ENCODE measurements at places on chromosomes 12 and 14.

DNA sequence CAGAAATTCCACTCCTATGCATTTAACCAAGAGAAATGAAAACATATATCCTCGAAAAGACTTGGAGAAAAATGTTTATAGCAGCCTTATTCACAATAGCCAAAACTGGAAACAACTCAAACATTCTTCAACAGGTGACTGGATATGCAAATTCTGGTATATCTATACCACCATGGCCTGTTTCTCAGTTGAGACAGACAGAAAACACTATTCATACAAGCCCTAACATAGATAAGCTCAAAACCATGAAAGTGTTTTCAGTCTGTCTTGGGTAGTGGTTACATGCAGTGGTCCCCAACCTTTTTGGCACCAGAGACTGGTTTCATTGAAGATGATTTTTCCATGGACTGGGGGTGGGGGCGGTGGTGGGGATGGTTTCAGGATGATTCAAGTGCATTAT is 83.8 kb downstream of the SRGAP1 start:
- no peak for DNase-seq

DNA sequence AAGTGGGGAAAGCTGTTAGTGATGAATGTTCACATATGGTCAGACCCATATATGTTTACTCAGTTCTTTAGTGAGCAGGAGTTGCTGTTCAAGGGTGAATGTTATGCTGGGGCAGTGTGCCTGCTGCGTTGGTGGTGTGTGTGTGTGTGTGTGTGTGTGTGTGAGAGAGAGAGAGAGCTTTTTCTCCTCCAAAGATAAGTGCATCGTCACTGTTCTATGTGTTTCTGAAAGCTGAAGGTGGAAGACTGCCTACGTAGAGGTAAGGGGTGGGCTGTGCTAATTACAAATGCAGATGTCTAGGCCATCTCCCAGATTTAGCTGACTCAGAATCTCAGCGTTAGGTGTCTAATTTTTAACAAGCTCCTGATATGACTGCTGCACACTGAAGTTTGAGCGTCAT is 10.5 kb downstream of the GABARAPL1 start:
- DNase-seq = no peak

- DNase-seq = no peak
Measured at GRCh38 chr14:98122527-98122926, 1149.5 kb downstream of the BCL11B start.

GRCh38 chr12:16074894-16075293 is 163.8 kb downstream of the DERA start:
- no peak for DNase-seq

GRCh38 chr14:39050389-39050788 is 52.6 kb downstream of the SEC23A start:
- DNase-seq = no peak
